Retinal pigment epithelial cell (primary cell): ENCODE measurements at places on chromosomes 11 and 22.

DNA sequence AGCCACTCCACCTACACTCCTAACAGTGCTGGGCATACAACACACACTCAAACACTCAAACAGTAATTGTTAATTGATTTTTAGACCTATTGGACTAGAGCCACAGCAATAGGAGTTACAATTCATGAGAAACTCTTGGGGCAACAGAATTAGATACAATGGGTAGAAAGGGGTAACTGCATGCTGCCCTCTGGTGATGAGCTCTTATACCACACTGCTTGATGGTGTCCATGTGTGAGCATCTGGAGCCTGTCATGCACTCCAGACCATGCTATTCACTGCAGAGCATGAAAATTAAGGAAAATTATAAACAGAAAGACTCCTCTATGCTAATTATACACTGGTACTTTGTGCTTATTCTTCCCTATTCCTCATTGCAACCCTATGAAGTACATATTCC, 975.5 kb upstream of the CCDC90B start:
- DNase-seq = no peak

DNA sequence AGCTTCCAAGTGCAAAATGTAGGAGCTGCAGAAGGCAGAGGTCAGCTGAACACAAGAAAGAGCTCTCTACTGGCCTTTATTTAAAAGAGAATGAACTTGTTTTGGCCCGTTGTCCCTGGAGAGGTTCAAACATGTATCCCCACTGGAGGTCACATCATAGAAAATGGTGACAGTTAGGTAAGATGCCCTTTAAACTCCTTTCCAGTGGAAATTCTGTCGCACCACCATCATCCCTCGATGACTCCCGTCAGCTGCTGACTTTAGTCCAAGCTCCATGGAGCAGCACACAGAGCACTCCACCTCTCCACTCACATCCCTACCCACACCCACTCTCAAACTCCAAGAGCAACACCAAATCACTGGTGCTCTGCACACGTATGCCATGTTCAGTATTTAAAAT, 15.2 kb upstream of the P4HA3 start:
- no peak for DNase-seq

- DNase-seq = no peak
Measured at GRCh38 chr11:100190395-100190794, 496.7 kb upstream of the ARHGAP42 start.

- DNase-seq = no peak
Measured at GRCh38 chr11:130202009-130202817, 42.6 kb downstream of the ST14 start.

- no peak for DNase-seq
Measured at GRCh38 chr22:32864596-32864995, 63.1 kb downstream of the TIMP3 start.

GRCh38 chr11:79068356-79068755, 372.5 kb downstream of the TENM4 start:
- DNase-seq = no peak

DNA sequence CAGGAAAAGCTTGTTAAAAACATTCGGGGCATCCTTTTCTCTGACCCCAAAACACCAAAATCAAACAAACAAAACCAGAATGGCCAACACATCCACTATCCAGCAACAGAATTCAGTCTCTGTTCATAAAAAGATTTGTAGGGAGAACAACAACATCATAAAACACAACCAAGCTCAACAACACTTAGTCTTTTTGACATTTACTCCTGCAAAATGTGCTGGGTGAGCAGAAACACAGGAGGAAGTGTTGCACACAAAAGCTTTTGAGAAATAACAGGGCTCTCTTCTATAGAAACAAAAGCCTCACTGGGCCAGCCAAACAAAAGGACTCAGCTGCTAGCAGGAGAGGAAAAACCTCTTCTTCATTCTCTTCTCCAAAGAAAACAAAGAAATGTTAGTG, 736.0 kb upstream of the CCDC90B start:
- DNase-seq = no peak

GRCh38 chr11:75644370-75644769, 24.5 kb downstream of the MAP6 start:
- DNase-seq = no peak

GRCh38 chr22:40300884-40301672, 45.2 kb upstream of the ADSL start:
- no peak for DNase-seq

GRCh38 chr11:134565343-134565891, 153.4 kb upstream of the B3GAT1 start:
- no peak for DNase-seq

DNA sequence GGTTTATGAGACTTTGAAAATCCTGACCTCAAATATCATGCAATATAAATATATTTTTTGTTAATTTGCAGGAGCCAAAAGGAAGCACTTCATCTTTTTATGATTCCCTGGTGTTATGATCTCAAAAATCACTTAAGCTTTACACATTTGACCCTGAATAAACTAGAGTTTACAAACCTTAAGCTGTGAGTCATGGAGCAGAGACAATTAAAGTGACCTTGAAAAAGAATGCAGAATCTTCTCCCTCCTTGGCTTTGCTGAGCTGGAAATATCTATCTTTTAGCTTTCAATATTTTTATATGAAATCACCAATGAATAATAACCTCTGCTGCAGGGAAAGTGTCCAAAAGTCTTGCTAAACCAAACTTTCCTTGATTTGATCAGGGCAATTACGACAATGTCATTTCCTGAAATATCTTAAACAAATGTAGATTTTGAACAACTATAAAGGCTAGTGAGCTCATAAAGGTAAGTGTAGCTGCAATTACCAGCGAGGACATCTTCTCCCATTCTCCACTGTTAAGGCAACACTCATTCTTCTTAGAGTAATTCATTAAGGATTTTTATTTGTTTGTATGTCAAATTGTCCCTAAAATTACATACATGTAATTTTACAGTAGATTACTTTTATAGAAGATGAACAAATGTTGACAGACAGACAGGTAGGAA, 747.0 kb upstream of the LUZP2 start:
- no peak for DNase-seq

- DNase-seq = peak; percentile 98
Measured at GRCh38 chr11:128210148-128210940, 377.0 kb downstream of the ETS1 start.

- DNase-seq = no peak
Measured at GRCh38 chr11:76206327-76207081, at the start of gene WNT11. TSS of gene WNT11 (minus strand) at chr11:76206502. CDS start at chr11:76206407, 95 bp downstream.

GRCh38 chr11:2392241-2392959, 8.2 kb upstream of the TSSC4 start:
- no peak for DNase-seq

DNA sequence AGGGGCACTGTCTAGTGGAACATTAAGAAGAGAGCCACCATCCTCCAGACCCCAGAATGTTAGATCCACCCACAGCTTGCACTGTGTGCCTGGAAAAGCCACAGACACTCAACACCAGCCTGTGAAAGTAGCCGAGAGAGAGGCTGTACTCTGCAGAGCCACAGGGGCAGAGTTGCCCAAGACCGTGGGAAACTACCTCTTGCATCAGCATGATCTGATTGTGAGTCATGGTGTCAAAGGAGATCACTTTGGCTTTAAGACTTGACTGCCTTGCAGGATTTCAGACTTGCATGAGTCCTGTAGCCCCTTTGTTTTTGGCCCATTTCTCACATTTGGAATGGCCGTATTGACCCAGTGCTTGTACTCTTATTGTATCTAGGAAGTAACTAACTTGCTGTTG, 115.9 kb upstream of the CCDC179 start:
- DNase-seq = peak; percentile 48

DNA sequence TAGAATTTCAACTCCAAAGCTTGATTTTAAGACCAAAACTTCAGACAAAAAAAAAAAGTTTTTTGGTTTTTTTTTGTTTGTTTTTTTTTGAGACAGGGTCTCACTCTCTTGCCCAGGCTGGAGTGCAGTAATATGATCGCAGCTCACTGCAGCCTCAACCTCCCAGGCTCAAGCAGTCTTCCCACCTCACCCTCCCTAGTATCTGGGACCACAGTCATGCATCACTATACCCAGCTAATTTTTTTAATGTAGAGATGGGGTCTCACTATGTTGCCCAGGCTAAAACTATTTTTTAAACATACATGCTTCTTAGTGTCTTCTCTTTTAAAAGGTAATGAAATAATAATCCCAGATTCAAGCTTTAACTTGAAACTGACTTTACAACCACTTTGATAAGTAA, 35.4 kb upstream of the GRK2 start:
- no peak for DNase-seq

GRCh38 chr22:38397189-38398085, 57.6 kb downstream of the KCNJ4 start:
- no peak for DNase-seq

- DNase-seq = no peak
Measured at GRCh38 chr11:60905047-60905446, 1.3 kb downstream of the PRPF19 start.

DNA sequence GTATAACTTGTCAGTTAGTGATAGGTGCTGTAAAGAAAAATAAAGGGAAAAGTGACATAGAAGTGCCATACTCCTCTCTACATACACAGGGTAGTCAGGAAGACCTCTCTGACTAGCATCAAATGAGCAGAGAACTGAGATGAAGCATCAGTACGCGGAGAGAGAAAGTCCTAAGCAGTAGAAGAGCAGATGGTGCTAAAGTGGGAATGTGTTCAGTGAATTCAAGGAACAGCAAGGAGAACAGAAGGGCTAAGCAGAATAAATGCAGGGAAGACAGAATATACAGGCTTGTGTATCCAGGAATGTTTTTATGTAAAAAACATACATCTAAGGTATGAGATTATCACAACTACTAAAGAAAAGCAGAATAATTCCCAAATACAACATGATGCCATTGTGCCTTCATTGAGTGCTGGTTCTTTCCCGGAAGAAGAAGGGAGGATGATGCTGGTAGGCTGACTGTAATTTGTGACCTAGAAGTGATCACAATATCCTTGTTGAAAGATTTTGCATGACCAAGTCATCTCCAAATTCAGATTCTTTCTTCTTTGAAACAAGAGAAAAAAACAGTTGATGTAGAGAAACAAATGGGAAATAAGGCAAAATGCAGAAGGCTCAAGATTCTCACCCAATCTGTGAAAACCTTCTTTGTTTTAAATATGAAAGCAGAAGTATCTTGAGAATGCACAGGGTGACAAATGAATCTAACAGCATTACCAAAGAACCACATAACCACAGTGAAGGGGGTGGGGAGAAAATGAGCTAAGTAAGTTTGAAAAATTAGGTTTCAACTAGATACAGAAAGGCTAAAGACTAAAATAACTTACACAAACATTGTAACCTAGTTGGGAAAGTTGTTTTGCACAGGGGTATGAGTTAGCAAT, 20.5 kb downstream of the MRE11 start:
- DNase-seq = no peak

DNA sequence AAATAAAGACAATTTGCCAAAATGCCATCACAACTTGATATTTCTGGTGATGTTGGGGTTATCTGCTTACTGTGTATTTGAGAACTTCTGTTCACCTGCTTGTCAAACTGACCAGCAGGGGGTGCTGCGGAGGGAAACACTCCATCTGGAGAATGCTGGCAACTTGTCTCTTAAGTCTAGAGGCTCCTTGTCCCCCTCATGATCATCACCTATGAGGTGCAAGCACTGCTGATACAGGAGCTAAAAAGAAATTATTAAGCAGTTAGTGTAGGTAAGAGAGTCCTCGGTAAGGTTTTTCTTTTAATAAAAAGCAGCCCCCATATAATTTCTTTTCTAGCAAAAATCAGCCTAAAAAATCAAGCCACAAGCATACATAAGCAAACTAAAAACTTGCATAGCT, 32.7 kb upstream of the GLYATL1B start:
- DNase-seq = no peak

- DNase-seq = no peak
Measured at GRCh38 chr11:72295471-72295870, 51.5 kb upstream of the PHOX2A start.

- DNase-seq = no peak
Measured at GRCh38 chr11:59756845-59757244, 1.7 kb downstream of the STX3 start.

DNA sequence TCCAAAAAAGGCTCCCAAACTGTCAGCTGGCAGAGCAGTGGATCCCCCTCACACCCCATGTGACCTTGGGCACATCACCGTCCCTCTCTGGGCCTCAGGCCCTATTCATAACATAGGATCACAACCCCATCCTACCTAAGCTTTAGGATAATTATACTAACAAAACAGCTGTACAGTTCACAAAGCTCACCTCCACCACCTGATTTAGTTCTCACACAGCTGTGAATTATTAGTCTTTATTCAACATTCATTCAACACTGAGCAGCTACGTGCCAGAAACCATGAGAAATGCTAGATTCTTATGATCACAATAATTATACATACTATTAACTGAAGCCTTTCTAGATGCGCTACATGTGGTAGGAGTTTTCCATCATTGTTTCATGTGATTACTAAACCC, 9.5 kb downstream of the WNT11 start:
- DNase-seq = no peak

- peak; percentile 59 for DNase-seq
Measured at GRCh38 chr11:95299078-95299679, 68.2 kb upstream of the SESN3 start.

DNA sequence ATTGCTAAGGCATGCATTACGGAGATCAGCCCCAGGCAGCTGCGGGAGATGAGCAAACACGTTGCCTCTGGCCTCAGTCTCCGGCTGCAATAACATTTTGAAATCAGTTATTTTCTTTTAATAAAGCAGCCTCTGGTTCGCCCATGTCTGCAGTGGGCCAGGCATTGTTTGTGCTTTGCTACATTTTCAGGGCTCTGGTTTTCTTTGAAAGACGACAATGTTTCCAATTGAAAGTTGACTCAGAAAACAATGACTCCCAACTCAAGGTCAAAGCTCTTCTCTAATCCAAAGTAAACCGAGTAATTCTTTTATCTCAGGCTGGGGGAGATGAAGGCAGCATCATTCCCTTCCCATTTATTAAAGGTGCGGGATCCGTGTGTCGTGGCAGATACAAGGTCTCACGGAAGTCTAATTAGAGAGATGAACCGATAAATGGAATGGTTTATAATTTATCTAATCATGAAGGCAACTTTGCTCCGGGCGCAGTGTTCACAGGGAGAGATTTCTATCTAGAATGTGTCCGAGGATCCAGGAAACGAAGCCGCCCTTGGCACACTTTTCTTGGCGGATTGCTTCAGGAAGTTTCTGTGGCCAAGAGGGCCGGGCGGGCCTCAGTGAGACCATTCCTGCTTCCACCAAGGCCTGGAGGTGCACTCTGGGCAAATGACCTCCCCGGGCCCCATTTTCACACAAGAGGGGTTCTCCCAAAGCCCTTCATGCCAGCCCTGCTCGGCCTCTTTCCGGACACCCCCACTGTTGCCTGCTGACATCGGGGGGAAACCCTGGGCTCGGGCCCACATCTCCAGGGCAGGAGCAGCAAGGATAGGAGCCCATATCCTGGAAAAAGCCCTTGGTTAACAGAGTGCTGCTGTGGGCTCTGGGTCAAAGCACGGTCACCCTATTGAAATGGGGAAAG, 811.4 kb downstream of the BRD1 start:
- no peak for DNase-seq

GRCh38 chr11:8905528-8906165, 5.3 kb upstream of the AKIP1 start:
- DNase-seq = no peak

DNA sequence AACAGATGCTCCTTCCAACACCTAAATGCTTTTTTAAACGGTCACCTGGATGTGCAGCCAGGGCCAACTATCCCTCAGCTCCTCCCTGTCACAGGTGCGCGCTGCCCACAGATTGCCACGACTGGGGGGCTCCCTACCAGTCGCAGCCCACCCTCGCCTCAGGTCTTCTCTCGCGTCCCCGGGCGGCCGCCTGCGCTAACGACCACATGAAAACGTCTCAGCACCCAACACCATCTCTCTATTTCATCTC, 469 bp downstream of the ZBED5 start:
- no peak for DNase-seq
